Type B pancreatic cell (in vitro differentiated cells): ENCODE measurements at places on chromosomes 1 and 21. TPM values are rescaled to one million over a fixed set of nuclear protein-coding genes. Genes with fewer than 3 reads are reported as not detected.

- no peak for DNase-seq
- H3K27ac ChIP-seq: no peak overlapping the region
- no peak overlapping the region for H3K4me3 ChIP-seq
Measured at GRCh38 chr21:33937931-33938339, 22.3 kb upstream of the ATP5PO start.

DNA sequence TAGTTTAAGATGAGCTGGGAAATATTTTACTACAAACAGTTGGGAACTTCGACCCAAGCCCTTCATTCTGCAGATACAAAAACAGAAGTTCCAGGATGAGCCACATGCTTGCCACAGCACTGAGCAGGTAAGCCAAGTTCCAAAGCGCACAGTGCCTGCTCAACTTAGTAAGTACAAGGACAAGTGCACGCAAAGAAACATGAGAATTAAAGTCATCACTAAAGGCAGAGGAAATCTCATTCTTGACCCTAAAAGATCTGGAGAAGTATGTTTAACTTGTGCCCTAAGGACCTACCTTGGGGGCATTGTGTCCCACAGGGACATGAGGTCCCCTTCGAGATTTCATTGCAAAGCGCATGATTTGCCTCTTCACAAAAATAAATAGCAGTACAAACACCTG, 1.2 kb upstream of the UBAP2L start:
- peaks cover 35% of the 10 kb centered on the region for H3K4me1 ChIP-seq
- peaks cover 4% of the 10 kb centered on the region for H3K27me3 ChIP-seq
- H3K27ac ChIP-seq: peak overlapping the region; percentile 98
- peaks cover 32% of the 10 kb centered on the region for H3K36me3 ChIP-seq
- DNase-seq: no peak

- H3K36me3 ChIP-seq: peaks cover 10% of the 10 kb centered on the region
- DNase-seq: no peak
- H3K27me3 ChIP-seq: no peaks in the 10 kb centered on the region
- H3K4me1 ChIP-seq: peaks cover 9% of the 10 kb centered on the region
Measured at GRCh38 chr1:176196728-176197127, 10.4 kb downstream of the COP1 start.

DNA sequence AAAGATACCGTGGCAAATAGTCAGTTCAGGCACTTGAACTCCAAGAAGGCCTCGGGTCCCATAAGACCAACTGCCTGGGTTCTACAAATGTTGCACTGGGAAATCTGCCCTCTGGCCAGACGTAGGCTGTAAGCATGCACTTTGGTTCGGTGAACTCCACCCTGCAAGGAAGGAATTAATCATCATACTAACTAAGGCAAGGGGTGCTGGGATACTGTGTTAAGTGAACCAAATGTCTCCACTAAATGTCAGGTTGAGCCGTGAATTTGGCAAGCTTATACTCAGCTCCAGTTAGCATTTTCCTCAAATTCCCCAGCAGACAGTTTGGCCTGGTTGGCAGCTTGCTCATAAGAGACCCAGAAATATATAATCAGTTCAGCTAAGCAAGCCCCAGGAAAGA, 385.9 kb downstream of the GPATCH2 start:
- peaks cover 14% of the 10 kb centered on the region for H3K27me3 ChIP-seq
- H3K4me1 ChIP-seq: no peaks in the 10 kb centered on the region
- no peak overlapping the region for H3K27ac ChIP-seq
- DNase-seq: no peak
- H3K4me3 ChIP-seq: no peak overlapping the region
- no peaks in the 10 kb centered on the region for H3K36me3 ChIP-seq

DNA sequence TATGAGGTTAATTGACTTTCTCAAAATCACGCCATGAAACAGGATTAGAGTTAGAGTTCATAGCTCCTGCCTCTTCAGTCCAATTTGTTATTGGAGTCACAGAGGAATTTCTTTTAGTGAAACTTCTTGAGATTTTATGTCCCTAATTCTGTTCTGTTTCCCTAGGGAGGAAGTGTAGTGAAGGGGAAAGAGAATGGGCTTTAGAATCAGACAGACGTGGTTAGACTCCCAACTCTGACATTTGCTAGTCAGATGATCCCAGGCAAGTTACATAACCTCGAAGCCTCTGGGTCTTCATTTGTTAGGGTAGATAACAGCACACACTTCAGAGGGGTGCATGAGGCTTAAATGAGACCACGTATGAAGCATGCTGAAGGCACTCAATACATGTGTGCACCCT, 83.9 kb downstream of the ASTN1 start:
- no peak overlapping the region for H3K27ac ChIP-seq
- no peak for DNase-seq
- no peaks in the 10 kb centered on the region for H3K36me3 ChIP-seq
- H3K4me3 ChIP-seq: no peak overlapping the region

DNA sequence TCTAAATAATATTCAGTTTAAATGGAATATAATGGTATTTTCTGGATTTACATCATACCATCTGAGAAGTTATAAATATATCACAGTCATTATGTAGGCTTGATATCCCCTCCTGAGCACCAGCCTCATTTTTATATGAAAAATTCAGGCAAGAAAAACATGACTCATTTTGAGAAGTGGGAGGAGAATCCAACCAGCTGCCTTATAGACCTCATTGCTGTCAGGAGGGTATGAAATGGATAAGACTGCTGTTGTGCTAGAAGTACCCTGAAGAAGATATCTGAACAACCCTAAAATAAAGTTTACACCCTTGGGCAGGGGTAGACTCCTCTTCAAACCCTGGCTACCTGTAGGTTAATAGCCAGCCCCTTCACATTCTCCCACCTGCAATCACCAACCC, 8.8 kb downstream of the GIPC2 start:
- DNase-seq: no peak
- H3K27ac ChIP-seq: no peak overlapping the region
- no peaks in the 10 kb centered on the region for H3K27me3 ChIP-seq
- no peak overlapping the region for H3K4me3 ChIP-seq

DNA sequence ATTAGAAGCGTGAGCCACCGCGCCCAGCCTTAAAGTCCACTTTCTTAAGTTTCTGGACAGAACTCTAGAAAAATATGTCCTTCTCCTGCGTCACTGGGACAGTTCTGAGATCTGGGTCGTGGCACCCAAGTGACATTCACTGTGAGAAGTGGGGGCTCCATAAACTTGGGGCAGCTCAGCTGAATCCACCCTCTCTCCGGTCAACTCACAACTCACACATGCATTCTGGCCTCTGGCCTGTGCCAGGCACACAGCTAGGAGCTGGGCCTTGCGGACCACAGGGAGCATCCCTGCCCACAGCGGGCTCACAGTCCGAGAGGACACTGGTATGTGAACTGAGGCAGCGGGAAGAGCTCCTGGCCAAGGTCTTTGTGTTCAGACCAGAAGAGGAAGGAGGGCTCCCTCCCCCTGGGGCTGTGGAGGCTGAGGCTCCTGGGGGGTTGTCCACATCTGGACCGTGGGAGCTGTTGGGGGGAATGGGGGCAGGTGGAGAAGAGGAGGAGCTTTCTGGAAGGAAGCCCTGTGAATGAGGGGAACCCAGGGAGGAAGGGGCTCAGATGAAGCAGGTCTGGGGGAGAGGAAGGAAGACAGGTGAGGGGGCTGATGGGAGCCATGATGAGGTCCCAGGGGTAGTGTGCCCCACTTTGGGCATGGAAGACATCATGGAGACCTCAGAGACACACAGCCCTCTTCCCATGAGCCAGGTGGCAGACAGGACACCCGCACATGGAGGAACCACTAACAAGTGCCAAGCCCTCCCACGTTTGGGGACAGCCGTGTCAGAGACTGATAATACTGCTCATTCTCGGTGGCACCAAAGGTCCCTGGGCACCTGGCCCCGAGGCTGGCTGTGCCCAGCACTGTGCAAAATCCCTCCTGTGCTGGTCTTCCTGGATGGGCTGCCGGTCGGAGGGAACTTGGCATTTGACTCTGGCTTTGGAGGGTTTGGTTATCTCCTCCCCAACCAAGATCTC, 191.0 kb upstream of the VAMP3 start:
- H3K4me1 ChIP-seq: peaks cover 5% of the 10 kb centered on the region
- DNase-seq: no peak
- H3K27ac ChIP-seq: no peak overlapping the region
- H3K36me3 ChIP-seq: no peaks in the 10 kb centered on the region
- no peaks in the 10 kb centered on the region for H3K27me3 ChIP-seq
- H3K4me3 ChIP-seq: no peak overlapping the region

DNA sequence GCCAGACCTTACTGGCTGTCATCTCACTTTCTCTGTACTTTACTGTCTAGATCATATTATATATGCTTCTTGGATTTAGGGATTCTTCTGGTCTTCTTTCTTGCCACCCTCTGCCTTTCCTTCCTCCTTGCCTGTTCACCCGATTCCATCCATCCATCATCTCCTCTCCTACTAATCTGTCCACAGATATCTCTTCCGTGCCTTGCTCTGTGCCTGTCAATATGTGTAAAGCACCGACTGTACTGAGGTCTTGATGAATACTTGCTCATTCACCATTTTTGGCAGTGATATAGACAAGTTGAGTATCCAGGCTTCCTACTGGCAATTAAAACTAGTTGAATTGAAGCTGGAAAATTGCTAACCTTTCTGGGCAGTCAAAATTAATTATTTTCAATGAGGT, 8.1 kb downstream of the FMN2 start:
- H3K27ac ChIP-seq: no peak overlapping the region
- H3K36me3 ChIP-seq: peaks cover 3% of the 10 kb centered on the region
- no peak for DNase-seq
- H3K27me3 ChIP-seq: peaks cover 46% of the 10 kb centered on the region
- H3K4me1 ChIP-seq: no peaks in the 10 kb centered on the region

DNA sequence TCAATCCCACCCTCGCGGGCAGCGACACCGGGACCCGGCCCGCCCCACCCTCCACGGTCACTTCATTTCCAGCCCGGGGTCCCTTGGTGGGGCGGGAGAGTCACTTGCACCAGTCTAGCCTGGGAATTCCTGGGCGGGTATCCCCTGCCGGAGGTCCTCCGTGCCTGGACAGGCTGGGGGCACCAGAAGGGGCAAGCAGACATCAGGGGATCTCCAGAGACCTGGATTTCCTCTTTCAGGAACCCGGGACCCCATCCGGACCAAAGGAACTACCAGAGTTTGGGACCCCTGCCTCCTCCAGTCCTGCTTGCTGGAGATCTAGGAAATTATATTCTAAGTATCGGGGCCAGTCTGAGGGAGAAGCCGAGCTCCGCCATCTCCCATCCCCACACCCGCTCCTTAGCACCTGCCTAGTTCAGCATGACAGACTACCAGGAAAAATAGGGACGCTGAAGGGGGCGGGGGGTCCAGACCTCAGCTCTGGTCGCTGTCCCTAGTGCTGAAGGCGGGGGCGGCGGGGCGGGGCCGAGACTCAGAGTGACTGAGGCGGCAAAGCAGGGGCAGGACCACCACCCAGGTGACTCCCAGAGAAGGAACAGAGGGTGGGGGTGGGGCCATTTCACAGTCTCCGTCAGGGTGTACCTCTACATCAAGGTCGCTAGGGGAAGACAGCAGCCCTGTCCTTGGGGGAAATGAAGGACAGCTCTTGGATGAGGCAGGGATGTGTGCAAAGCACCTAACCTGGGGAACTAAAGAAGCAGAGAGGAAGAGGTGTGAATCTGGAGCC, 832 bp downstream of the HCN3 start:
- DNase-seq: no peak
- peaks cover 30% of the 10 kb centered on the region for H3K4me1 ChIP-seq
- H3K27me3 ChIP-seq: no peaks in the 10 kb centered on the region
- H3K27ac ChIP-seq: no peak overlapping the region

DNA sequence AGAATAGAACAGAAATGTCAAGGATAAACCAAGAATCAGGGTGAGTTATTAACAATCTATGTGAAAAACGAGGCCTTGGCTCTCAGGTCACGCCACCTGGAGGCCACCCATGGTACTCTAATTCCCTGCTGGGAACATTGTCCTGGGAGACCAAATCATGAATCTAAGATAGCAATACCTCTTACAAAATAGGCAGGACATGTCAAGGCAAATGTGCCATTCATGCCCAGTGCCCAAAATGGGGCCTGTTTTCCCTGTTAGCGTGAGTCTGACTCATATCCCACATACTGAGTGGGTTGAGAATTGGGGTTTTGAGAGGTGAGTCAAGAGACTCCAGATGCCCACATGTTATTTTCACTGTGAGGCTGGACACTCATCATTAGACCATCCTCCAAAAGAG, 380.8 kb downstream of the HHIPL2 start:
- no peak overlapping the region for H3K4me3 ChIP-seq
- H3K27ac ChIP-seq: no peak overlapping the region
- no peak for DNase-seq
- peaks cover 7% of the 10 kb centered on the region for H3K4me1 ChIP-seq
- H3K27me3 ChIP-seq: peaks cover 3% of the 10 kb centered on the region
- no peaks in the 10 kb centered on the region for H3K36me3 ChIP-seq

- no peak overlapping the region for H3K27ac ChIP-seq
- no peaks in the 10 kb centered on the region for H3K36me3 ChIP-seq
- DNase-seq: no peak
- H3K4me1 ChIP-seq: peaks cover 22% of the 10 kb centered on the region
Measured at GRCh38 chr1:10497109-10497508, 22.4 kb downstream of the PEX14 start.

DNA sequence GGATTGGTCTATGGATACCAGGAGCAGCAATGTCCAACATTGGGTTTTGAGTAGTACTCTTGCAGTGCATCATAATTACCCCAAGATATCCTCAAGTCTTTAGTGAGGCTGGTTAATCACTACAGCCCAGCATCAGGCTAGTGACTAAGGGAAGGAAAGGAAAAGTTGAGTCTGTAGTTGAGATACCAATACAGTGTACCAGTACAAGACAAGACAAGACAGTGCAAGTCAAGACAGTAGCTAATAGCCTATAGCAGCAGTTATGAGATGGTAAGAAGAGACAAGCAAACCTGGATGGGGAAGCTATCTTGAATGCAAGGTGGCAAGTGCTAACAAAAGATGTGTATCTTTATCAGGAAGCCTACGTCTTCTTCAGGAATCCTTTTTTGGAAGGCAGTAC, 13.3 kb upstream of the GNG12 start:
- H3K4me3 ChIP-seq: no peak overlapping the region
- DNase-seq: no peak
- H3K27me3 ChIP-seq: peaks cover 3% of the 10 kb centered on the region
- H3K36me3 ChIP-seq: no peaks in the 10 kb centered on the region
- H3K4me1 ChIP-seq: no peaks in the 10 kb centered on the region

DNA sequence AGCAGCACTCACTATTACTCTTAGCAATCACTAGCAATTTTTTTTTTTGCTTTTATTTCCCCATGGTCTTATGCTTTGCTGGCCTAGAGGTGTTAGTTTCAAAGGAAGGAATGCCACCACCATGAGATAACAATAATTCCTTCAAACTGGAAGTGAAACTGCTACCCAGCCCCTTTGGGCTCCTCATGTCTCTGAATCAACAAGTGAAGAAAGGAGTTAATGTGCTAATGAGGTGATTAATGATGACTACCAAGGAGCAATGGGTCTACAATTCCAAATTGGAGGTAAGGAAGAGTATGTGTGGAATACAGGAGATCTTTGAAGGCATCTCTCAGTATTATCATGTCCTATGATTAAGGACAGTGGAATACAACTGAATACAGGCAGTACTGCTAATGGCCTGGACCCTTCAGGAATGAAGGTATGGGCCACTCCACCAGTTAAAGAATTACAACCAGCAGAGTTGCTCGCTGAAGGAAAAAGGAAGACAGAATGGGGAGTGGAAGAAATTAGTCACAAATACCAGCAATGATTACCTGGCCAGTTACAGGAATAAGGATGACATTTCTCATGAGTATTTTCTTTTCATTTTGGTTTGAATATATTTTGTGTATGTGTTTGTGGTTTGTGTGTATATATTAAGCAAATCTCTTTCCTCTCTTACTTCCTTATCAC, 652.9 kb downstream of the ADGRL2 start:
- peaks cover 7% of the 10 kb centered on the region for H3K4me1 ChIP-seq
- no peak overlapping the region for H3K27ac ChIP-seq
- H3K36me3 ChIP-seq: no peaks in the 10 kb centered on the region
- no peak overlapping the region for H3K4me3 ChIP-seq
- DNase-seq: no peak

The SPRR2A gene
- total RNA-seq: 0.75 and 2.3 TPM in 2 replicates

The RPL22 gene
- 499 and 541 TPM in 2 replicates for total RNA-seq

The S100B gene
- 5.5 TPM in 1 of 2 replicates, not detected in the other for total RNA-seq

The PLA2G2A gene
- 26.1 and 53.2 TPM in 2 replicates for total RNA-seq

The NUP210L gene
- 0.07 TPM in 1 of 2 replicates, not detected in the other for total RNA-seq

The HOOK1 gene
- 21.2 and 42.7 TPM in 2 replicates for total RNA-seq
